ENCODE measurements at places on chromosomes 1 and 21.

GRCh38 chr21:31220575-31220974 lies 123.5 kb downstream of the TIAM1 start:
- DNase-seq: no peak

- no peak for DNase-seq
These were observed 186.9 kb upstream of the ADGRL4 start for GRCh38 chr1:79193211-79194079.

- no peak for DNase-seq
These were observed 30.4 kb downstream of the SLC19A1 start for GRCh38 chr21:45511661-45512431.

DNA sequence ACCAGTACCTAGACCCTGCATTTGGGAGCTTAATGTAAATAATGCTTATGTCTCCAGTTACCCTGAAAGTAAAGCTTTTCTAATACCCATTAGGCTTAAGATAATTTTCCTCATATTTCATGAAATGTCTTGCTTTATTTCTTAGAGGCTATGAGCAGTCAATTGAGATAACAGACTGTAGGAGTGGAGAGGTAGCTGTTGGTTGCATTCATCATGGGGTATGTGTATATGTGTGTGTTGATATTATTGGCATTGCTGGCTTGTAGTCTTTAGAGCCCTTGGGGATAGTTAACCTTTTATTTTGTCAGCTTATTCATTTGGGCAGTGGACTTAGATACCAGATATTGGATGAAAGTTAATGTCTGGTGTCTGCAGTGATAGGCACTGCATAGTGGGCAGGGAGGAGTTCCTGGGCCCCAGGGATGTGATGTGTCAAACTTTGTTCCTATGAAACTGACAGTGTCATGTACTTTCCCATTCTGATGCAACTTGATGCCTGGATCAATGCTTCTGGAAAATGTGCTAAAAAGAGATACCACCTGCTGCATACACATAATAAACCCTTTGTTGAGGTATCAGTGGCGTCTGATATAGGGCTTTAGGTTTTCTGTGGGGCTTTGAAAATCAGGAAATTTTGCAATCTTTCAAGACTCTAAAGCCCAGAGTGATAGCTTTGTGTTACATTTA lies 83.9 kb downstream of the MAST2 start:
- DNase-seq: no peak

- no peak for DNase-seq
These were observed 87.0 kb upstream of the ATP1B1 start for GRCh38 chr1:169019419-169020058.

GRCh38 chr1:240414237-240414636 lies 197.7 kb downstream of the GREM2 start:
- no peak for DNase-seq

DNA sequence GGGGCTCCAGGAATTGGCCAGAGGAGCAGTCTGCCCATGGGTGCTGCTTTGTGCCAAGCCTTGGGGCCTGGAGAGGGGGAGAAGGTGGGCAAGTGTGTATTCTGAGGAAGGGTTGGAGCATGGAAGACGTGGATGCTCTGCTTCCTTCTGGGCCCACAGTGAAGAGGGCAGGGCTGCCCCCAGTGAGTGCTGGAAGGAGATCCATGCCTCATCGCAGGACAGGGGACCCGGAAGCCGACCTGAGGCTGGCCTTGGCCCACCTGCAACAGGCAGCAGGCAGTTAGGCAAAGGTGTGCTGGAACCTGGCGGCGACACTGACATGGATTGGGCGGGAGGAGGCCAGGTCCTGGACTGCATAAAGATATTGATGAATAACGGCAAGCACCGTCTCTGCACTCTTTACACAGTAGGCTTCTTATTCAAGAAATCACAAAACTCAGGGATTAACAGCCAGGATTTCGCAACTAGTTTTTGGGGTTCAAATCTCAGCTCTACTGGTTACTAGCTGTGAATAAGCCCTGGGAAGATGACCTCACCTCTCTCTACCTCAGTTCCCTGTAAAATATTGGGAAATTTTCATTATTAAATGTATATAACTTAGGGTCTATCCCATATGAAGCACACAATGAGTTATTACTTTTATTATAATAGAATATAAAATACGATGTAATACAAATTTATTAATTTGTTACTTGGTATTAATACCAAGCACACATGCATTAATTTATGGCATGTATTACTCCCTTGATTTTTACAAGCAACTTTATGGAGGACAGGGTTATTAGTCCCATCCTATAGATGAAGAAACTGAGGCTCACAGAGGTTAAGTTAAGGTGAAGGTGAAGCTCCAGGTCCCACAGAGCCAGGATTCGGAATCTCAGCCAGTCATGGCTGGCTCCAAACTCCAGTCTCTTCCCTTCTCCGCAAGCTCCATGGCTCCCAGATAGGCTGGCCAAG lies 62.3 kb downstream of the DHRS3 start:
- DNase-seq: no peak

- no peak for DNase-seq
These were observed 3.2 kb downstream of the MYBPH start for GRCh38 chr1:203172184-203173010.

DNA sequence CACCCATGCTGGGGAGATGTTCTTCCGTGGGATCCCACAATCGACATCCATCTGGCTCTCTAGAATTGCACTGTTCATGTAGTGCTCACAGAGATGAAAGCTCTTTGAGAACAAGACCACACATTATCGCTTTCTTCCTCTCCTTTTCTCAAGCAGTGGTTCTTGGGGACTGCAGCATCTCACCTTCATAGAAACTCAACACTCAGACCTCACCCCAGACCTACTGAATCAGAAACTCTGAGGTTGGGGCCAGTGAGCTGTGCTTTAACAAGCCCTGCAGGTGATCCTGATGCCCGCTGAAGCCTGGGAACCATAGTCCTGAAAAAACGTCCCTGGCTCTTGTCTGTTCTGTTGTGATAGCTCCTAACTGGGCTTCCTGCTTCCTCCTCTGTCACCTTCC lies 251.3 kb upstream of the FGGY start:
- no peak for DNase-seq

DNA sequence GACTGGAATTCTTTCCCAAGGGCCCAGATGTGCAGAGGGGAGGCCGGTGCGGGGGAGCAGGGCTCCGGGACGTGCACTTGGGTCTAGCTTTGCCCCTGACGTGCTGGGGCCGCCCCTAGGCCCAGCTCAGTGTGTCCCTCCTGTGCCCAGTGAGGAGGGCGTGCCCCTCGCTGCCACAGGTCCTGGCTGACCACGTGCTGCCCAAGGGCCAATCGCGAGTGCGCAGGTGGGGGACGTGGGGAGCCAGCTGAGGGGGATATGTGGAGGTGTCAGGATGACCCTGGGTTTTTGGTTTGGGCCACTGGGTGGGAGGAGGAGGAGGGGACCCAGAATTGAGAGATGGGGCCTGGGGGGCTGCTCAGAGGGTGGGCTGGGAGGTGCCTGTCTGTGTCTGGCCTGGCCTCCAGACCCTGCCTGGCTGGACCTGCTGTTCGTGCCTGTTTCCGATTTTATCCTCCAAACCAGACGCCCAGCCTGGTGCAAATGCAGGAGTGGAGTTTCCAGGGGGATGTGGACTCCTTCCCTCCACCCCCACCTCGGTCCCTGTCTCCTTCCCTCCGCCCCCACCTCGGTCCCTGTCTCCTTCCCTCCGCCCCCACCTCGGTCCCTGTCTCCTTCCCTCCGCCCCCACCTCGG lies 6.1 kb upstream of the RNF223 start:
- no peak for DNase-seq

- DNase-seq: no peak
These were observed 2.1 kb downstream of the SAMD11 start for GRCh38 chr1:925561-926421.

DNA sequence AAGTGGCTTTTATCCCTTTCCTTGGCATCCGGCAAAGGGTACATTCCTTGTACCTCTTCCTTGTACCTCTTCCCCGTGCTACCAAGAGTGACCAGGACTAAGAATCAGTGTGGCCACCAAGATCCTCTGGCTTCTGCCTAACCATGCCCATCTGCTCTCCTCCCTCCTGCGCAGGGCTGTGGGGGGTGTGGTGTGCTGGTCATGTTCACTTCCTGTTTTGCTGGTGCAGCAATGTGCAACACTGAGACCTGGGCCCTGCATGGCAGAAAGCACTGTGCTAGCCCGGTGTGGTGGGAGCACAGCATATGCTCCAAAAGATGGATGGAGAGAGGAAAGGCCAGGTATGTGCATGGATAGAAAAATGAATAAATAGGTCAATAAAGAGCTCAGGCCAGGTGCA lies 33.3 kb upstream of the TENT5C start:
- peak; percentile 30 for DNase-seq

DNA sequence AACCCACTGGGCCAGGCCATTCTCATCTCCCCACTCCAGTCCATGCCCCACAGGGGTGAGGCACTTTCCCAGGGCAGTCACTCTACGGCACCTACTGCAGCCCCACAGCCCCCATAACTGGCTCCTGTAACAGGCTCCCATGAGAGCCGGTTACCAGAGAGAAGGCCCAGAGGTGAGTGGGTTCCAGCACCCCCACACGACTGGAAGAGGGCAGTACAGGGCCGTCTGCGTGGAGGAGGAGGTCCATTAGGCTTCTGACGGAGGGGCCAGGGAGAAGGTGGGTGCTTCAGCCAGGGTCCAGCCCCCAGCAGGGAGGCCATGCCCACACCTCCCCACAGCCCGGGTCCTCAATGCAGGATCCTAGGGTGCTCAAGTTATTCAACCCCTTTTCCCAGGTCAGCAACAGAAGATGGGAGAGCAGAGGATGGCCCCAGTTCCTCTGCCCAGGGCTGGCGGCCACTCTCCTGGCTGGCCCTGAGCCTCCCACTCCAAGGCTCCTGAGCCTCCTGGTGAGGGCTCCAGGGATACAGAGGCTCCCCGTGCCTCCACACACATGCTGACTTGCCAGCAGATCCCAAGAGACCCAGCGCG lies 1.6 kb downstream of the ACAP3 start:
- no peak for DNase-seq

- no peak for DNase-seq
These were observed 32.5 kb downstream of the WNT2B start for GRCh38 chr1:112541299-112541698.
